Endodermal cell (in vitro differentiated cells): ENCODE measurements at places on chromosomes 6 and 20. TPM values are rescaled to one million over a fixed set of nuclear protein-coding genes. Genes with fewer than 3 reads are reported as not detected.

GRCh38 chr20:37919389-37920040 lies 16.6 kb downstream of the VSTM2L start:
- no peak for DNase-seq

GRCh38 chr6:105135907-105136430 lies 43.8 kb downstream of the POPDC3 start:
- no peak for DNase-seq

GRCh38 chr20:11153819-11154218 lies 480.0 kb upstream of the JAG1 start:
- DNase-seq, result no peak

The TBXT gene
- 2.3 and 2.4 TPM in 2 replicates for total RNA-seq

The PRSS16 gene
- total RNA-seq, result 14.1 to 17.3 TPM (median 17.2 TPM) in 3 replicates

The EDN1 gene
- 0.36 and 0.46 TPM in 2 replicates for total RNA-seq

DNA sequence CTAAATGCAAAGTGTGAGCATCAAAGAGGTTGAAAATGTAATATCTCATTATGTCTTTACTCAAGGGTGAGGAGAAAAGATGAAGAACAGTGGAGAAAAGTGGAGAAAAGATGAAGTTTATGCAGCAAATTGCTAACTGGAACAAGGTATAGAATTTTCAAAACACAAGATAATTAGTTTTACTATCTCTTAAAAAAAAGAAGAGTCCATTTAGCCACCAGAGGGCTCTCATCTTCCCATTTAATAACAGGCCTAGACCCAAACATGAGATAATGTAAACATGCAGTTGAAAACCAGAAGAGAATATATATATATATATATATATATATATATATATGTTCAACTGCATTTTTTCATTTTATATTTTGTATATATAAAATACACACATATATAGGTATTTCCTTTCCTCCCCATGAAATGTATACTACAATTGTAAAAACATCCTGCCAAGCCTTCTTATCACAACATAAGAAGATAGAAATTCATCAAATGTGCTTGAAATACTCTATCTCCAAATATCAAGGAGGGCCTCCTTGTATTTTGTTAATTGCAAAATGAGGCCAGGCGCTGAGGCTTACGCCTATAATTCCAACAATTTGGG lies 78.4 kb downstream of the ADTRP start:
- no peak for DNase-seq

DNA sequence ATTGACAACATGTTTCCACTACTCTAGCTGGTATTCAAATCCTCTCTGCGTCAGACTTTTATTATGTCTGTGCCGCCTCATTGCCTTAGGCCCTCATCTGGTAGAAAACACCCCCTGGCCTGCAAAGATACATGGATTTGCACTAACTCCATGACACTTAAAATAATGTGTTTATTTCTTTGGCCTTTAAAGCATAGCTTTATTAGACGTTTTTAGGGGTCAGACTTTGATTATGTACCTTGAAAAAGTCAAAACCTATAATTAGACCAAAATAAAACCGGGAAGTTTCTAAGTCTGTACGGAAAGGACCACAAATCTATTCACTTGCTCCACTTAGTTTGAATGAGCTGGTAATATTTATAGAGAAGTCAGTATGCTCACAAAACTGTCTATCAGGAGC lies 357.9 kb upstream of the NOX3 start:
- DNase-seq, result no peak

The SLX4IP gene
- 7.2 to 9.5 TPM (median 9.4 TPM) in 3 replicates for total RNA-seq

The RFX6 gene
- total RNA-seq, result 0.20 and 0.22 TPM in 2 replicates

GRCh38 chr6:52953911-52954839 lies 40.9 kb downstream of the GSTA4 start:
- no peak for DNase-seq

DNA sequence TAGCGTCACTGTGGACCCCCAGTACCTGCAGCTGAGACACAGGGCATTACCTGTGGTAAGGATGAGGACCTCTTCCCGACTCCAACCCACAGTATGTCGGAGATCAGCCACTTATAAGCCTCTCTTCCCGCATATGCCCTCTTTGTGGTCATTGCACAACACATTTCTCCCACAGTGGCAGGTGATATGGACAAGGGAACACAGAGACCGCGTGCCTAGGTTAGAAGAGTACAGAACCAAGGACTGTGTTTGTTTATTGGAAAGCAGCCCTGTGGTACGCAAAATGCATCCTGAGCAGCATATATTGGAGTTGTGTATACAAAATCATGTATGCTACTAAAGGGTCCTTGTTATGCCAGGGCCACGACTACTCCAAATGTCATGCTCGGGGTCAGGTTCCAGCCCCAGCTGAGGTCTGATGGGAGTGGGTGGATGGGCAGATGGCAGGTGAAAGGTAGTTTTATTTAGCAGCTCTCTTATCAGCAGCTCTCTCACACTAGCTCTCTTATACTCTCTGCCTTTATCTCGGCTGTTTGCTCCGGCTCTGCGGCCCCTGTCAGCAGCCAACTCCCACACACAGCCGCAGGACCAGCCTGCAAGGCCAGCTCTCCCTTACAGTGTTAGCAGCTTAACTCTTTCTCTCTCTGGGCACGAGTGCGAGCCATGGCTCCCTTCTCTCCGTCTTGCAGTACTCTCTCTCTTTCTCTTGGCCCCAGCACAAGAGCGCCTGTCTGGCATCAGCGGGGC lies 569.0 kb downstream of the KIF16B start:
- DNase-seq, result peak; percentile 61

- DNase-seq, result no peak
Measured at GRCh38 chr6:135522965-135523692, 25.6 kb upstream of the AHI1 start.

- no peak for DNase-seq
Measured at GRCh38 chr6:145865595-145865994, 51.0 kb upstream of the FBXO30 start.

GRCh38 chr6:5004373-5005037 lies 668 bp upstream of the RPP40 start:
- DNase-seq, result no peak

The BEND6 gene
- 0.70 to 1.3 TPM (median 0.95 TPM) in 3 replicates for total RNA-seq

The WFDC12 gene
- not detected in 3 replicates for total RNA-seq

DNA sequence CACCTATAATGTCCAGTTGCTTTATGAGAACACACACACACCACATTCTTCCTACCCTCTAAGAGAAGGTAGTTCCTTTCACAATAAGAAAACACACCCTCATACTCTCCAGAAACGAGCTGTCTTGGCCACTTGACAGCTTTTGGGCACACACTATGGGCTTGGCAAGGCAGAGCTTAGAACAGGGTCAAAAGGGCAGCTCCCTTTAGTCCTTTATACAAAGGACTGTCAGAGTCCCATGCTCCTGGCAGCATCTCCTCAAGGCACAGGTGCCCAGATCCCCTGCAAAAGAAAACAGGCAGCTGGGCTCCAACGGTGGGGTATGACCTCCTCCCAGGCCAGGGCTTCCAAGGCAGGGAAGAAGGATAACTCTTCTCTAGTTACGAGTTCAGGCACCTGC lies 4.9 kb upstream of the LYRM2 start:
- no peak for DNase-seq

- DNase-seq, result no peak
Measured at GRCh38 chr6:132814716-132815570, 574 bp downstream of the RPS12 start.

The PPP1R16B gene
- total RNA-seq, result 6.7 to 18.0 TPM (median 8.9 TPM) in 3 replicates

The TRIM40 gene
- total RNA-seq, result not detected in 2 replicates

GRCh38 chr20:36605399-36606157 lies at the start of gene RAB5IF:
Gene RAB5IF, plus strand, starts transcription at chr20:36605779. Its CDS starts 173 bp downstream, at chr20:36605952.
- DNase-seq, result peak; percentile 100

The CLPSL1 gene
- total RNA-seq, result not detected in 2 replicates

- no peak for DNase-seq
Measured at GRCh38 chr6:32807020-32807580, 9.7 kb downstream of the HLA-DOB start.

The ZSCAN26 gene
- total RNA-seq, result 11.1 to 18.9 TPM (median 14.4 TPM) in 3 replicates

The LGSN gene
- 0.37 TPM in 1 of 2 replicates, not detected in the other for total RNA-seq

The PI3 gene
- not detected in 2 replicates for total RNA-seq

The CAPN11 gene
- 0.31 to 0.78 TPM (median 0.53 TPM) in 3 replicates for total RNA-seq

GRCh38 chr6:166017032-166017635 lies 150.5 kb downstream of the TBXT start:
- DNase-seq, result no peak

DNA sequence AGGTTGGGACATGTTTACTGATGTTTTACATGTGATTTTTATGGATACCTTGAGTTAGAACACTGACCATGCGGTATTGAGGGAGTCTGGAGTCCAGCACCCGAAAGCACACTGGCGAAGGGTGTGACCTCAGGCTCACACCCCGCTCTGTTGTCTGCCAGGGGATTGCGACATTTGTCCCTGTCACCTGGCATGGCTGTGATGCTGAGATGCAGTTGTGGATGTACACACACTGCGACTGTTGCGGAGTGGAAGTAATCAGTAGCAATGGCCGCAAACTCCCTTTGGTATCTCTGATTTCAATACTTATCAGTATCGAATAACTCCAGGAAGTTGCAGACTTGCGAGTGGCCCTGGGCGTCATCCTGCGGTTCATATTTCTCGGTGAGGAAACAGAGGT lies 43.2 kb downstream of the CDH4 start:
- DNase-seq, result no peak

GRCh38 chr6:123434186-123434585 lies 202.6 kb downstream of the TRDN start:
- no peak for DNase-seq

DNA sequence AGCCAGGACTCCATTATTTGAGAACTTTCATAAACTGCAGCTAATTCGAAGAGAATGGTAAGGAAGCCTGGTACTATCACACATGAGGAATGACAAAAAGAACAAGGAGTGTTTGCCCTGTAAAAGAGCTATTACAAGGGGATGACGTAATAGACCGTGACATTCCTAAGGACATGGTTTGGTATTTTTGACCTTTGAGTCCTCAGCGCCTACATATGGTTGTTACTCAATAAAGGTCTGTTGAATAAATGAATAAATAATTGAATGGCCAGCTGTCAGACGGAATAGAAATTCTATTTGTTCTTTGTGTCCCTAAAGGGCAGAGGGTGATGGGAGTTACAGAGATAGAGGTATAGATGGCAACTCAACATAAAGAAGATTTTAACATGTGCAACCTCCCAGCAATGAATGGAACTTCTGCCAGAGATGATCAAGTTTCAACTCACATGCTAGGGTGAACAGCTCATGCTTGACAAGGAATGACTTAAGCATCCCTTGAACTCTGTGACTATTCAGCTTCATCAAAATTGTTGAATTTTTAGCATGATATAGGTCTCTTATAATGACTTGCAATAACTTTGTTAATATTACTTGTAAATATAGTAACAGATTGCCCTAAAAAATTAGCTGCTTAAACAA lies 115.4 kb downstream of the TENT5A start:
- no peak for DNase-seq

DNA sequence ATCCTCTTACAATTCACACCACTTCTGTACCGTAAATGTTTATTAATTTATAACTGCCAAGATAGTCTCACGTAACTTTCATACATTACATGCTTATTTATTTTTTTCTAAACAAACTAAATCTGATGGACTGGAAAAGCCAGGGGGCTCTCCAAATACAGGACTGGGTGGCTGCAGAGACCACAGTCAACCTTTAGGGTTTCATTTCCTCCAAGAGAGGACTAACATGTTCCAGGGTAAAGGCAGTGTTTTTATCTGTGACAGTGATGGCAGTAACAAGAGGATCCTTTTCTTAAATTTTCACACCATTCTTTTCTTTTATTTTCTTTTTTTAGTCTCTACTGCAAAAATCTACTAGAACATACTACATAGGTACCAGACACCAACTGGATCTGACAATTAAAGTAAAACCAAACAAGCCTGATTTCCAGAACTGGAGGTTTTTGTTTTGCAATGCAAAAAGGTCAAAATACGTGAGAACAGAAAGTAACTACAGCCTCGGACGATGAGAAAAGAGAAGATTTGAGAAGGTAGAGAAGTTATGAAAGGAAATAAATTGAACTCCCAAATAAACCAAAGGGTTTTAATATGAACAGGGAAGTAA lies 1.2 kb downstream of the LMBRD1 start:
- DNase-seq, result no peak

DNA sequence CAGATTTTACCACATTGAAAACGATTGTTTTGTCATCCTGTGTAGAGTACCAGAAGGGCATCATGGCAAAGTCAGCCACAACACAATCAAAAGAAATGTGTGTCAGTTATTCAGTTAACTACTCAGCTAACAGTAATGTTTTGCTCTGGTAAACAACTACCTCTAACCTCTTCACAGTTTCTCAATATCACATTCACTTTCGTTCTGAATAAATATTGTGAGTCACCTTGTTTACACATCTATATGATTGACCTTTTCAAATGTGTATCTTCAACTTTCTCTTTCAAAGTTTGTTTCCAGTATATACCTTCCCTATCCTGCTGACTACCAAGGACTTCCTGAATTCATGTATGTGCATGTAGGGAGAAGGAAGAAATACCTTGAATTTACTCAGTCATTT lies 216.6 kb upstream of the UFL1 start:
- DNase-seq, result no peak

The HLA-DRB1 gene
- total RNA-seq, result 14.6 and 17.6 TPM in 2 replicates

- peak; percentile 87 for DNase-seq
Measured at GRCh38 chr6:50850223-50851048, 31.8 kb downstream of the TFAP2B start.

The RIMS4 gene
- total RNA-seq, result 4.3 and 5.3 TPM in 2 replicates

DNA sequence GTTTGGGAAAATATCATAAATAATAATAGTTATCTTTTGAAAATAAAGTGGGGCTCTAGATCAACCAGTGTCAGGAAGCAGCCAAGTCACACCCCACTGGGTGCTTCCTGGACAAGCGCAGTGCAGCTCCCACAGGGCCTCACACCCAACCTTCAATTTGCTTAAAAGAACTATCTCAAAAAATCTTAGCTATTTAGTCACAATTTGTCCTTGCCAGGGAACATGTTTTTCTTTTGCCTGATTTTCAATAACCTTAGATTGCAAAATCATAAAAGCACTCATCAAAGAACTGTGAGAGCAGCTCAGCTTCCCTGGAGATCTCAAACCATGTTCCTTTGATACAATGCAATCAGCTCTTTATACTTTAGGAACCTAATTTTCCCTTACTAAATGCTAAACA lies 1.6 kb upstream of the NCOA7 start:
- DNase-seq, result no peak

- DNase-seq, result peak; percentile 79
Measured at GRCh38 chr6:30847421-30847970, 36.8 kb upstream of the DDR1 start.

- peak; percentile 76 for DNase-seq
Measured at GRCh38 chr6:149560736-149561135, 5.4 kb upstream of the GINM1 start.

GRCh38 chr6:39302669-39303424 lies 11.4 kb downstream of the KCNK17 start:
- peak; percentile 97 for DNase-seq

DNA sequence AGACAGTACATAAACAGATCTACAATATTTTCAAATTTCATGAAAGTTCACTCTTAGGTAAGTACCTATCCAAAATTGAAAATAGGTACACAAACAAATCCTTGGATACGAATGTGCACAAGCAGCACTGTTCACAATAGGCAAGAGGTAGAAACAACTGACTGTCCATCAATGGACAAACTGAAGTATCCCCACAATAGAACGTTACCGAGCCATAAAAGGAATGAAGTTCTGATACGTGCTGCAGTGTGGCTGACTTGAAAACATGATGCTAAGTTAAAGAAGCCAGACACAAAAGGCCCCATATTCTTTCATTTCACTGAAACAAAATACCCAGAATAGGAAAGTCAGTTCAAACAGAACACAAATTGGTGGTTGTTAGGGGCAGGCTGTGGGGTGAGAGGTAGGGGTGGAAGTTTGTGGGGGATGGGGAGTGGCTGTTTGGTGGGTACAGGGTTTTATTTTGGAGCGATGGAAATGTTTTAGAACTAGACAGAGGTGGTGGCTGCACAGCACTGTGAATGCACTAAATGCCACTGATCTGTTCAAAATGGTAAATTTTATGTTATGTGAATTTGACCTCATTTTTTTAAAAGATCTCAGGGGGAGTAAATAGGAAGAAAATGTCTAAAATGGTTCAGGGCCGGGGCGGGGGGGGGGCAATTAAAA lies 89.5 kb downstream of the ZMYND8 start:
- DNase-seq, result no peak
